ENCODE measurements at places on chromosomes 4 and X.

DNA sequence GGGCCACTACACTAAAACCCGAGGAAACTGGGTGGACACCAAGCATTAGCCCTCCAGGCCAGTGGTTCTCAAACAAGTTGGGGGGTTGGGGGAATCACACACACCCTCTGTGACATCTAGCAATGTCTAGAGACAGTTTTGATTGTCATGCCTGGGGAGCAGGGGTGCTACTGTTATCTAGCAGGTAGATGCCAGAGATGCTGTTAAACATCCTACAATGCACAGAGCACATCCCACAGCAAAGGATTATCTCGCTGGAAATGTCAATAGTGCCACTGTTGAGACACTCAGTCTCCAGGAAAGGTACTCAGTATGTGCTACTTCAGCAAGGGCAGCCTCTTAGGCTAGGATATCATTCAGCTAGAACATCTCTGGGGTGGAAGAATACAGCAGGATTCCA is 1.3 kb downstream of the SMC1A start:
- no peak for DNase-seq

- DNase-seq, result no peak
These were observed 575 bp downstream of the SLC25A6 start for GRCh38 chrX:1391370-1391706.

DNA sequence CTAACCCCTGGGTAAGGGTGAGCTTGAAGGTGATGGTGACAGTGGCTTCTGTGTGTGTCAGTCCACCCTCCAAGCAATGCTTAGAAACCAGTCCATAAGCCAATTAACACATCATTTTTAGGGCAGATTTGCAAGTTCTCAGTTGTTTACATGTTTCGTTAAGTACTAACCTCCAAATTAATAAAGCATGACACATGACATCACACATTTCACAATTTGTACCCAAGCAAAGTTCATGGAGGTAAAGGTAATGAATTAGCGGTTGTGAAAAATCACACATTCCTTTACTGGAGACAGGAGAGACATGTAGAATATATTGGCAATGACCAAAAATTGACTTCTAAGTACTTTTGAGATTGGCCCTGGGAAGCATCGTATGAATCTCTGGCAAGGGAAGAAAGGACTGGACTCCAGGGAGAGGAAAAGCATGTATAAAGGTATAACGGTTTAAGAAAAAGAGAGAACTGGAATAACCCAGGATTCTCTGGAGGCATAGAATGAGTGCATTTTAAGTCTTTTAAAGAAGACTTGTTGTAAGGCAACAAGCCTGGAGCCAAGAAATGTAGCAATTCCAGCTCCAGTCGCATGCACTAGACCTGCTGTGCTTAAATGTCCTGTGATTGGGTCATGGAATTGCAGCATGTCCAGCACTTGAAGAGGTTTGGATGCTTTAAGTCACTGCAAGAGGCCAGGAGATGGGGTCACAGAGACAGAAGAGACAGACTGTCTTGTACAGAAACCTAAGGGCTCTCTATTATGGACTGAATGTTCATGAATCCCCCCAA is 34.1 kb downstream of the TRIM2 start:
- no peak for DNase-seq

DNA sequence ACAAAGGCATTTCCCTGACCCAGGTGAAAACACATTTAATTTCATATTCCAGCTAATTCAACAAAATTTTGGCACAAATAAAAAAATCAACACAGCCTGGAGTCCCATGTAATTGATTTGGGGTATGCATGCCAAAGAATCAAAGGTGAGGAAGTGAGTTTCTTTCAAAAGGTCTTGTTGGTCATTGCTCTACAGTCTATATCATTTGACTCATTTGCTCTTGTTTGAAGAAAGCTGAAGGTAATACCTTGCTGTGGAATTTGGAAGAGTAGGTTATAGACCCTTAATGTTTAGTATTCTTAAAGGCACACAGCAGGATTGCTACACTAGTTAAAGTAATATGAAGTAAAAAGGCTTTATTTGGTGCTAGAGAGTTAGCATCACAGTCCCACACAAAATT is 25.4 kb downstream of the COL4A6 start:
- no peak for DNase-seq

DNA sequence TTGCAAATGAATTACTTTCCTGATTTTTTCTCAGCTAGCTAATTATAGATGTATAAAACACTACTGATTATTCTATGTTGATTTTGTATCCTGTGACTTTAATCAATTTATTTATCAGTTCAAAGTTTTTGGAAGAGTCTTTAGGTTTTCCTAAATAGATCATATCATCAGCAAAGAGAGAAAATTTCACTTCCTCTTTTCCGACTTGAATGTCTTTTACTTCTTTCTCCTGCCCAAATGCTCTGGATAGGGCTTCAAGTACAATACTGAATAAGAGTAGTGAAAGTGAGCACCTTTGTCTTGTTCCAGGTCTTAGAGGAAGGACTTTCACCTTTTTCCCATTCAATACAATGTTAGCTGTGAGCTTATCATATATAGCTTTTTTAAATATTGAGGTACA is 417.9 kb downstream of the PDGFC start:
- DNase-seq, result no peak

GRCh38 chr4:151276787-151277562 is at the start of gene PRSS48:
TSS of gene PRSS48 (plus strand) at chr4:151277161. CDS start at chr4:151277173, 12 bp downstream.
- DNase-seq, result peak; percentile 17

- DNase-seq, result no peak
These were observed 28.8 kb downstream of the AMELX start for GRCh38 chrX:11321986-11322385.

DNA sequence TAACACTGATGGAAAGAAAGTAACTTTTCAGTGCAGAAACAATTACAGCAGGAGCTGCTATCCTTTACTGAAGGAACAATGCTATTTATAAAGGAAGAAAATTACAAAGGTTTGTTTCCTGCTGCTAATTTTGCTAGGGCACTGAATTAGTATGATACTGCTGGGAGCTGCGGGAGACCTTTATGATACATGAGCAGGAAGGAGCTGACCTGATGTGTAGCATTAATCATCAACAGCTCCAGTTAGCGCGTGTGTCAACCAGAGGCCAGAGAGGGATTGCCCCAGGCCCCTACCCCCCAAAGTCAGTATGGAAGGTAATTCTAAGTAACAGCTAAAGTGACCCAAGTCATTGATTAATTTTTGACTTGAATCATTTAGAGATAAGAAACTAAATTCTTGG is 728.9 kb downstream of the PCDH18 start:
- no peak for DNase-seq

- no peak for DNase-seq
These were observed 460.3 kb downstream of the SPRY1 start for GRCh38 chr4:123856689-123857545.

DNA sequence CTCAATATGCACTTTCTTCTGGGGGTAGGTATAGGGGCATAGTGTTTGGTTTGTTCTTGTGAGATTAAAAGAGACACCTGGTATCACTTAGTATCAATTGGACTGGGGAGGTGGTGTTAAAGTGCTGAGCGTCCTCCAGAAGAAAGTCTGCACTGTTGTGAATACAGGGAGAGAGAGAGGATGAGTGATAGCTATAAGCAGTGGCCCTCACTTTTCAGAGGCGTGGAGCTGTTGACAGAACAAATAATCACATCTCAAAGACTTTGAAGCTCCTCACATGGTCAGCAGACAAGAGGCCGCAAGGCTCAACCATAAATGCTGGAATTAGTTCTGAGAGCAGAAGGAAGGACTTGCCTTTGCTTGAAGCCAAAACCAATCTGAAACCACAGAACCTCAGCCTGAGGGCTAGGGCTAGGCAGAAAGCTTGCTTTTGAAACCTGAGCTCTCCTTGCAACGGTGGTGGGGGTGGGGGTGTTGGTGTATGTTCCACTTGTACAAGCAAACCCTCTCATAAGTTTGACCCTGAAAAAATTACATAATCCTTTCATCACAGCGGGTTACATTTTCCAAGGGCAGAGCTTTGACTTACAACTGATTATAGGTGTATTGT is 123.2 kb upstream of the SCML1 start:
- DNase-seq, result no peak

GRCh38 chrX:68196939-68197791 is 236.1 kb downstream of the OPHN1 start:
- no peak for DNase-seq

- no peak for DNase-seq
These were observed 29.1 kb downstream of the TBL1X start for GRCh38 chrX:9493936-9494335.

- DNase-seq, result no peak
These were observed 134.9 kb downstream of the CORIN start for GRCh38 chr4:47703008-47703407.

GRCh38 chr4:42965326-42965725 is 72.8 kb downstream of the GRXCR1 start:
- DNase-seq, result no peak

GRCh38 chrX:100871594-100872560 is 2.3 kb downstream of the NOX1 start:
- DNase-seq, result no peak

DNA sequence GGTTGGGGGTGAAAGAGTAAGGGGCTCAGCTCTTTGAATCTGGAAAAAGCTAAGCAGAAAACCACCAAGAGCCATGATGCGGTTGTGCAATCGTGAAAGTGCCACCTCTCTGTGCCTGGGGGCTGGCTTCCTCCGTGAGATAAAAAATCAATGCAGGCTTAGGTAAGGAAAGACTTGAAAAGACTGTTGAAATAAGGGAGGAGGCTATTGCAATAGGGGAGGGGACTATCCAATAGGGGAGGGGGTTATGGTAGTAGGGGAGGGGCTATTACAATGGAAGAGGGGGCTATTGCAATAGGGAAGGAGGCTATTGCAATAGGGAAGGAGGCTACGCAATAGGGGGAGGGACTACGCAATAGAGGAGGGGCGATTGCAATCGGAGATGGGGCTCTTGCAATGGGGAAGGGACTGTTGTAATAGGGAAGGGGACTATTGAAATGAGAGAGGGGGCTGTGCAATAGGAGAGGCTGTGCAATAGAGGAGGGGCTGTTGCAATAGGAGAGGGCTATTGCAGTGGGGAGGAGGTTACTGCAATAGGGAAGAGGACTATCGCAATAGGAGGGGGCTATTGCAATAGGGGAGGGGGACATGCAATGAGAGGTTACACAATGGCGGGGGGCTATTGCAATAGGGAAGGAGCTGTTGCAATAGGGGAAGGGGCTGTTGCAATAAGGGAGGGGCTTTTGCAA is 162.3 kb upstream of the PSAPL1 start:
- no peak for DNase-seq

DNA sequence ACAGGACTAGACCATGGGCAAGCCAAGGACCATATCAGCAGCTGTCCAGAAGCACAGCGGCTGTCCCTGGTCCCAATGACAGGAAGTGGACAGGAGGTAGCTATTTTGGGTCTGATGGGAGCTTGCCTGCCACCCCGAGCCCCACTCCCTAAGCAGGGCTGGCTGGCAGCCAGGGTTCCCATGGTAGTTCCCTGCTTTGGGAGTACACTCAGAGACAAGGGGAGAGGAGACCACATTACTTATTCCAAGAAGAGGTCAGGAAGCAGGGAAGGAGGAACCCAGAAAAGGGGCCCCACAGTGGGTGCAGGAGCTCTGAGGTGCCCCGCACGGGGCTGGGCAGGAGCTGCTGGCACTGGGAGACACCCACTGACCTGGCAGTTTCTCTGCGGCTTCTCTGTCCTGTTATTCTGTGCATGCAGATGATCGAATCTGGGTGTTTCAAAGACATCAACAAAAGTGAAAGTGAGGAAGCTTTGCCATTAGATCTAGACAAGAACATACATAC is 36.3 kb downstream of the HTT-AS start:
- no peak for DNase-seq

DNA sequence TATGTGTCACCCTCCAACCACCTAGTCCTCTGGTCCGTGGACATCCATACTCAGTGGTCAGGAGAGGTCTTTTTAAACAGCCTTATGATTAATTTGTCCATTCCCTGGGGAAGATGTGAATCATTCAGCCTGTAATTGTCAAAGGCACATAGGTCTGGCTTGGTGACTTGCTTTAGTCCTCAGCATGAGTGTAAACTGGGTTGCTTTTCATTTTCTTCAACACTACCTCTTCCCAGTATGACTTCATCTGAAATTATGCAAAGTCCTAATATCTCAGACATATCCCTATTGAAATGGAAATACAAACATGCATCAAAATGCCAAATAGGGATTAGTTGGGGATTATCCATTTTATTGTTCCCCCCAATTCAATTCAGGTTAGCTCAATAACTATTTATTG is 208.3 kb upstream of the AMOT start:
- DNase-seq, result no peak

DNA sequence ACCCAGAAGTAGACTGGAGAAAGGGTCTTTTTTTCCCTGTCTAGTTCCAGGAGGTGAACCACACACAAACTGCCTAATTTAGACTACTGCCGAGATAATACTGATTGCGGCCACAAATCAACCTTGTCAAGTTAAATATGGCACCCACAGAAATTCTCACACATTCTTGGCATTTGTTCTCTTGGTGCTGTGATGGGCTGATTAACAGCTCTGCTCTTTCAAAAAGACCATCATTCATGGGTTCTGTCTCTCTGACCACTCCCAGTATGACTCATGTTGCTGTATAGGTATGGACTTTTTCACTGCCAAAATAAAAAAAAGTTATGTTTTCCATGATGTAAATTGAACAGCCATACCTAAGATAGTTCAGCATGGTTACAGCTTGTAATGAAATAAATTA is 1003.5 kb upstream of the LCORL start:
- no peak for DNase-seq

GRCh38 chr4:127730142-127730913 is at the start of gene SLC25A31:
TSS of gene SLC25A31 (plus strand) at chr4:127730400. CDS start at chr4:127730546, 146 bp downstream.
- DNase-seq, result no peak

GRCh38 chrX:137194164-137194563 is 160.4 kb upstream of the GPR101 start:
- no peak for DNase-seq

- no peak for DNase-seq
These were observed 945.3 kb upstream of the GRIA3 start for GRCh38 chrX:122238801-122239200.

DNA sequence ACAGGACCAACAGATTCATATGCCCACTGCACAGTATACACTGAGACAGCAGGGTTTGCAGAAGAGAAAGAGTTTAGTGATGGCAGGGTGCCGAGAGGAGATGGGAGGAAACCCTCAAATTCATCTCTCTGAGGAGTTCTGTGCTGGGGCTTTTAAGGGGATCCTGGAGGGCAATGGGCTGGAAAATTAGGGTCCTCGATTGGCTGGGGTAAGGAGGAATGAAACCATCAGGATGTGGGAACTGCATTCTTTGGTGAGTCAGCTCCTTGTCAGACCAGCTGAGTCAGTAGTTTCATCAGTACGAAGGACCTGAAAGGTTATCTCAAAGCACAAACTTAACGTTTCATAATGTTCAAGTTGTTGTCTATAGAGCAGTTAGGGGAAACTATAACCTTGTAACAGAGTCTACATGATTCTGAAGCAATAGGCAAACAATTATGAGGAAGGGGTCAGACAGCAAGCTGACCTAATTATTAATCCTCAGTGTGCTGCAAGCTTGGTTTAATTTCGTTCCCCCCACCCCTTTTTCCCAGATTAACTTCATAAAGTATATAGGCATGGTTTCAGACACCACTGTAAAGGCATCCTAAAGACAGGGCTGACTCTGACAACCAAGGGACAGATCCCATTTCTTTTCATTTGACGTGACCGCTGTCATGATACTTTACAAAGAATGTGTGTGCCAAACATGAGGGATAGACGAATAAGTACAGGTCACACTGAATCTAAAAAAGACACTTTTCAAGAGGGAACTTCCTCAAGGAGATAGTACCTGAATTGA is 1.5 kb upstream of the MSMO1 start:
- no peak for DNase-seq

Measured in activated CD8-positive, alpha-beta memory T cell treated with anti-CD3 and anti-CD28 coated beads, Interleukin-2, amount 50 U/mL, for 4 hours (primary cell).